ENCODE measurements at places on chromosomes 12 and 14.

DNA sequence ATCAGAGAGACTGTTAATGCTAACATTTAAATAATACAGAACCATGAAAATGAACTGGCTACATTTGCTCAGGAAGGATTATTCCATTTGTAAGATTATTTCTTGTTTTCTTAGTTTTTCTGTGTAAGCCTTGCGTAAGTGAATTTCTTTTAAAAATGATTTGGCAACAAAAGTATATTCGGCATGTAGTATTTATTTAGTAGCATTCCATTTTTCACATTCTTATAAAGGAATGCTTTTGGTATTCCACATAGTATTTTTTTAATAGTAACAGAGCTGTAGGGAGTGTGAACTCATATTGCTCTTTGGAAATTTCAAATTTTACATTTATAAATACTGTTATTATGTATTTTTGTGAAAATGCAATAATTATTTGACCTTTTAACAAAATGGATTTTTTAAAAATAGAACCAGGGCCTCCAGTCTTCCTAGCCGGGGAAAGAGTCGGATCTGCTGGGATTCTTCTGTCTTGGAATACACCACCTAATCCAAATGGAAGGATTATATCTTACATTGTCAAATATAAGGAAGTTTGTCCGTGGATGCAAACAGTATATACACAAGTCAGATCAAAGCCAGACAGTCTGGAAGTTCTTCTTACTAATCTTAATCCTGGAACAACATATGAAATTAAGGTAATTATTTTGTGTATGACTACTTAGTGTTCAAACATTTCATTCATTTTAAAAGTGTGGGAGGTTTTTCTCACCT, 1.2 kb downstream of the PTPRQ start:
- DNase-seq, result no peak

DNA sequence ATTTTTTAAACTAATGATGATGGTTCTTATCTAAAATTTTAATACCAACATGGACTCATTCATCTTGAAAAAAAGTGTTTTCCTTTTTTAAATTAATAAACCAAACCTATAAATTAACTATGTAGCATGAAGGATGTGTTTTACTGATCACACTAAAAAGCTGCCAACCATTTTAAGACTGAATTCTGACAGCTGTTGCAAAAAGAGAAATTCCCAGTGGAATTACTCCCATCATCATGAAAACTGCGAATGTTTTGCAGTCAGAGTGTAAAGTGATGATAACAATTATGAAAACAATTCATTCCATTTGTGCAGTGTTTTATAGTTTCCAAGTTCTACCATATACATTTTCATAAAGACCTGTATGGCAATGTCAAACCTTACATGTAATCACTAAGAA, 232.8 kb downstream of the SLC2A13 start:
- no peak for DNase-seq

DNA sequence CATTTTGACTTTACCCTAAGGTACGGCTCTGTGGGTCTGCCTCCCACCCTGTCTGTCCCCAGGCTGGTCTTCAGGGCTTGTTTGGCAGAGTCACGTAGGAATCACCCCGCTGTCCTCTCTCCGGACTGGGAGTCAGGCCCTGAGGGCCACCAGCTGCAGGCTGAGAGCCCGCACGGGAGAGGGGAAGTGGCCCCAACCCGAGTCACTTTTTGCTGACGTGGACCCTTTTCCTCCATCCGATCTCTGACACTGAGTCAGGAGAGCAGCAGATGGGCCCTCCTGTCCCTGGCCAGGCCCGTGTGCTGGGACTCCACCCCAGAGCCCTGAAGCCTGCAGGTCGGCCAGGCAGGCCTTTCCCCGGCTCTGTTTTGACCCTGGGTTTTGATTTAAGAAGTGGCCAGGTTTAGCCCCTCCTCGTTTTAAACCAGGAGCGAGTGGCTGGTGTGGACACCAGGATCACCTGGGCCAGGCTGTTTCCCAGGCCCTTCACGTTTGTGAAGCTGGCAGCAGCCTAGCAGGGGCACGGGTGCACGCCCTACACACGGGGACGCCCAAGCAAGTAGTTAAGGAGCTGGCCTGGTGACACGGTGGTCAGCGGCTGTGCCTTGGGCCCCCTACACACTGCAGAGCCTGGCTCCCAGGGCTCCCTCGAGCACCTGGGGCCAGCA, 12.5 kb upstream of the TEX22 start:
- DNase-seq, result no peak

- DNase-seq, result no peak
Measured at GRCh38 chr14:102575160-102575845, 17.1 kb upstream of the RCOR1 start.

DNA sequence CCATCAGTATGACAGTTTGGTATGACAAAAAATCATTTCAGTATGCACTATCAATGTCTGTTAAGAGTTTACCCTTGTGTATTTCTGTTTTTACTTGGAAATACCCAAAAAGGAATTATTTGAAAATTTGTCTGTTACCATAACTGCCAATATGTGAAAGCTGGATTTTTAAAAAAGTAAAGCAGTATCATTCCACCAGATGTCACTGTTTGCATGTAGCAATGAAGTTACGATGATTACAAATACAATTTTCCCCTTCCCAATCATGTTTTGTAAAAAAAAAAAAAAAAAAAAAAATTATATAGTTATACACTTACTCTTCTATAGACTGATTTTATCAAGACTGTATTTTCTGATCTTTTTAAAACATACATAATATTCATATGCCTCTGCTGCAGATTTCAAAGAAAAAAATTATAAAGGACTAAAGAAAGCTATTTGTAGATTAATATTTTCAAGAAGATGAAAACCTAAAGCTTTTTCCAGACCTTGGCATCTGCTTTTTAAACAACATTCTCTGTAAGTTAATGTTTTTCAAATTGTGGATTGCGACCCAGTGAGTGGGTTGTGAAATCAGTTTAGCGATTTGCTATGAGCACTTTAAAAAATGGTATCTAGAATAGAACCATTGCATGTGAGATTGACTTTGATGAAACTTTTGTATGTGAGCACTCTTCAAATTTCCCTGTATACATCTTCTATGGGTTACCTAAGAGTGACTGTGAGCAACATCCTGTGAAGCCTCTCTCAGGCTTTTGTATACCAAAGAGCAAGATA, 114.2 kb downstream of the TTC6 start:
- DNase-seq, result no peak

GRCh38 chr12:113436993-113437728, 15.0 kb downstream of the SDSL start:
- DNase-seq, result no peak

DNA sequence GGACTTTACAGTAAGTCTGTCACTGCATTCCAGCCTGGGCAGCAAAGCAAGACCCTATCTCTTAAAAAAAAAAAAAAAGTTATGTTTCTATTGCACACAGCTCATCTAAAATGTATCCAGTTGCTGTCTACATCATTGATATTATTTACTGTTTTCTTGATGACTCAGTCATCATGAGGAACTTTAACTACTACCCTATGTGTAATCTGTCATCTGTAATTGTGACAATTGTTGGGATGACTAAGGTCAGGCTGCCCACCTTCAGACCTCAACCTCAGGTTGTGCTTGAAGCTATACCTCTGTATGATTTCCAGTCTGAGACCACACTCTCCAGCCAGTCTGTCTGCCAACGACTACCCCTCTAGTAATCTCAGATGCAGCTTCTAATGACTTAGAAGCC, 15.3 kb downstream of the PPP1R13B start:
- no peak for DNase-seq

DNA sequence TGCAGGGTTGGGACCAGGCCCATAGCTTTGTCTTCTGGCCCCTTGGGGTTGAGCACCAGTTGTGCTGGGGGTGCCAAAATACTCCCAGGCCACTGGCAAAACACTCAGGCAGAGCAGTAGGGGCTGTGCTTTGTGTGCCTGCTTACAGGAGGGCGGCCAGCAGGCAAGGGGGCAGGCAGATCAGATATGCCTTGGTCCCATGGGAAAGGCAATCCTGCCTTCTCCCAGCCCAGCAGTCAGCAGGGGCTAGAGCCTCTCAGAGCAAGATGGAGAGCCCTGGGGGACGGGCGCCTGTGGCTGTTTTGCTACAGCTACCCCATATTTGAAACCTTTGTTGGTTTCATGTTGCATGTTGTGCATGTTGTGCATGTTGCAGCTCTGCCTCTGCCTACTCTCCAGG, 36.2 kb upstream of the TMX1 start:
- DNase-seq, result no peak

- DNase-seq, result no peak
Measured at GRCh38 chr14:61406198-61406597, 84.8 kb downstream of the PRKCH start.

- no peak for DNase-seq
Measured at GRCh38 chr14:55921511-55921910, 196.7 kb upstream of the PELI2 start.

- DNase-seq, result no peak
Measured at GRCh38 chr12:50362671-50363070, 33.7 kb downstream of the FAM186A start.

- DNase-seq, result no peak
Measured at GRCh38 chr14:97415907-97416306, 618.7 kb downstream of the VRK1 start.

DNA sequence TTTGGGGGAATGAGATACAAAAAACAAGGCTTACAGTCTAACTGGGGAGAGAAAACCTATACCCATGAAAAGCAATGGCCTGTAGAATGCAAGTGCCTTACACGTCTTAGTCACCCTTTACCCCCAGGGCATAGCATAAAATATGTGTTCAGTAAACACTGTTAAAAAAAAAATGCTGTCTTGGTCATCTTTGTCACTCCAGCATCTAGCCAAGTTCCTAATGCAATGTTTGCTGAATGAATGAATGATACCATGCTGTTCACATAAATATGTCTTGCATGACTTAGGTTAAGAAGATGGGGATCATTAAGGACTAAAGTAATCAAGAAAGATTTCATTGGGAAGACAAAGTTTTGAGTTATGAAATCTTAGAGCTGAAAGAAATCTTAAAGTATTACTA, 38.5 kb downstream of the PPP2R5E start:
- DNase-seq, result no peak

GRCh38 chr14:102295270-102295669, 9.7 kb downstream of the MOK start:
- no peak for DNase-seq

DNA sequence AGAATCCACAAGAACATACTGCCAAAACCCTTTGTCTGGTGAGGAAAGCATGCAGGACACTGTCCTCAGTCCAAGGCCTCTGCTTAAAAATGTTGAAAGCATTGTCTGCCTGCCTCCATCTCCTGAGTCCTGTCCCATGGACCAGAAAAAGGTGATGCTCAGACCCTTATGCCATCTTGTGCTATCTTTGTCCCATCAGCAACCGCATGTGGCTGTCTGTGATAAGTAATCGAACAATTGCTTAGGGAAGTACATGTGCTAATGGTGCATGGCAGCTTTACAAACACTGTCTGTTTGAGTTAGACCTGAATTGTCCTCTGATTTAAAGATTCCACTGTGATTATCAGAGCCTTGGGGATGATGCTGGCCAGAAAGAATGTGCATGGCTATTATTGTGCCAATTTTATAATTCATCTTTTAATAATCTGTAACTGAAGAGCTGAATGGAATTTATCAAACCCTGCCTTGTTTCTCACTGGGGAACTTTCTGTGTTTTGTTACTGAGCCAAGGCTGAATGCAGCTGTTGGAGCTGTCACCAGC, 177.5 kb downstream of the DACT1 start:
- no peak for DNase-seq

DNA sequence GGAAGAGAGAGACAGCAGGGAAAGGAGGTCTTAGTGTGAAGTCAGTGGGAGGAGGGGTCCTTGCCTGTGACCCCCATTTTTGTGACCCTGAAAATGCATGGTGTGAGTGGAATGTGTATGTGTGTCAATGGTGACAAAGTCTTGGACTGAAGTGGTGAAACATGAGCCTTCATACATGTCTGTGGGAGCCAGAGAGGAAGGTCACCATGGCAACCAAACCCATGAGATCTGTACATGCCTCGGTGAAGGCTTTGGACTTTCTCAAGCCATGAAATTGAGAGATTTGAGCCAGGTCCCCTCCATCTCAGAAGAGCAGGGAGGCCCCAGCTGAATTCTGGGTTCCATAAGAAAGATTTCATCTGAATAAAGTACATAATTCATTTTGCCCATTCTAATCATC, 108.7 kb downstream of the TTC8 start:
- no peak for DNase-seq

DNA sequence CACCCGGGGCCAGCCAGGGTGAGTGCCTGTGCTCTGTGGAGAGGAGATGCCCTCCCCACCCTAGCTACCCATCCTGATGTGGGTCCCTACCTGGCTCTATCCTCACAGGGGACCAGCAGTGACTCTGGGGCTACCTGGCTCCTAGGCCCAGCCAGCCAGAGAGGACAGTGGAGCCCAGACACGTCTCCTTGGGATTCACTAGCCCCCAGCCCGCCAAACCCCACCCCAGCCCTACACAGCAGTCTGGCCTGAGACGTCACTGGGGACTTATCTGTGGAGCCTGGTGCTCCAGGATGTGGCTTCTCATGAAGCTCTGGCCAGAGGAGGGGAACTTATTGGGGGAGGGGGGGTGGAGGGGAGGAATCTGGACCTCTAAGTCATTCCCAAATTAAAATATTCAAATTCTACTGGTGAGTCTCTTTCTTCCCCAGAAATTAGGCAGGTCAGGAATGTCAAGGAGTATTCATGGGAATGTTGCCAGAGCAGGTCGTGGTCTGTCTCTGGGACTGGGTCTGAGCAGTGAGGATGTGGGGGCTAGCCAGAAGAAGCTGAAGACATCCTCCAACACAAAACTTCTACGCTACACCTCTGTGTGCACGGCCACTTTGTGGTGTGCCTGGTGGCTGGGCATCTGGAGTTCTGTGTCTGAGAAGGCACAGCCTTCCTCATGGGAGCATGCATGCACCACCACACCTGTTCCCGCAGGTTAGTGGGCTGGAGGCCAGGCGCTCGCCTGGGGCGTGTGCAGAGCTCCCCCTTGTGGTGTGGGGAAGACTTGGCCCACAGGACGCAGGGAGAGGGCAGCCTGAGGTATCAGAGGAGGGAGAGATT, 2.7 kb downstream of the CMTM5 start:
- no peak for DNase-seq

DNA sequence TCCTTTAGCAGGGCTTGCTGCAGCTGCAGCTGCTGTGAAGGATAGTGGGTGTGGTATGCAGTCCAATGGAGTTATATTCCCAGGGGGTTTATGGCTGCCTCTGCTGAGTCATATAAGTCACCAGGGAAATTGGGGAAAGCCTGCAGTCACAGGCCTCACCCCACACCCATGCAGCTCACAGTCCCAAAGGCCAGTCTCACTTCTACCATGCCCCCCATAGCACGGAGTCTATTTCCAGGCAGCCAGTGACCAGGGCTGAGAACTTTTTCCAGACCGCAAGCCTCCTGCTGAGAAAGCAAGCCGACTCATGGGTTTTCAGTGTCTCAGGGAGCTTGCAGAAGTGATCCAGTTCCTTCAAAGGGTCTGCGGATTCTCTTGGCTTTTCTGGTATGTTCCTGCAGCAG, 322.4 kb upstream of the CLEC14A start:
- no peak for DNase-seq

DNA sequence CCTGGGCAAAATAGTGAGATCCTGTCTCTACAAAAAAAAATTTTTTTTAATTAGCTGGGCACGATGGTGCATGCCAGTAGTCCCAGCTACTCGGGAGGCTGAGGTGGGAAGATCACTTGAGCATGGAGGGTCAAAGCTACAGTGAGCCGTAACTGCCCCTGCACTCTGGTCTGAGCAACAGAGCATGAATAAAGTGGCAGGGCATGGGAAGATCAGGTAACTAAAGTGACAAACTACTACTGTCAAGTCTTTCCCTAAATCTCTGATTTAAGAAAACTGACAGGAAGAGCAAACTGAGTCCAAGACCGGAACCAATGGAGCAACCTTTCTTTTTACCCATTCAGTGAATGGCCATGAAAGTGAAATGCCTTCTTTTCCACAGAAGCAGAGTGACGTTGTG, 10.8 kb downstream of the DCAF5 start:
- no peak for DNase-seq
